ENCODE measurements at places on chromosomes 13 and 19. TPM values are rescaled to one million over a fixed set of nuclear protein-coding genes. Genes with fewer than 3 reads are reported as not detected.
A peak's percentile ranks its signal among the peaks of the same experiment; 100 is the strongest.

DNA sequence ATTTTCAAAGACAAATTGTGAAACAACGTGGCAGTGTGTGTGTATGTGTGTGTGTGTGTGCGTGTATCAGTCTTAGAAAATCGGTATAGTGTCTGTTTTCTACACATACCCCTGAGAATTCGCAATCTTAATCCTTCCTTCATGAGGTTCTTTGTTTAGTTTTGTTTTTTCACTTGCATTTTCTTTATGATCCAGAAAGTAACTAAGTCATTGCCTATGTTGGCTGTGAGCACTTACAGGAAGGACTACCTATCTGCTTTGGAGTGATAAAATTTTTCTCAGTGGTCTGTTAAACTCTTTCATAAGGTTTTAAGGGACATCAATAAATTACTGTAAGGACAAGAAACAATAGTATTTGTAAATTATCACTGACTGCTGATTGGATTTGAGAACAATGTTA lies 1587.1 kb downstream of the PCDH9 start:
- no peak for DNase-seq

Gene SEMA6B
- total RNA-seq: not detected

Gene DOHH
- total RNA-seq: 20.6 TPM

DNA sequence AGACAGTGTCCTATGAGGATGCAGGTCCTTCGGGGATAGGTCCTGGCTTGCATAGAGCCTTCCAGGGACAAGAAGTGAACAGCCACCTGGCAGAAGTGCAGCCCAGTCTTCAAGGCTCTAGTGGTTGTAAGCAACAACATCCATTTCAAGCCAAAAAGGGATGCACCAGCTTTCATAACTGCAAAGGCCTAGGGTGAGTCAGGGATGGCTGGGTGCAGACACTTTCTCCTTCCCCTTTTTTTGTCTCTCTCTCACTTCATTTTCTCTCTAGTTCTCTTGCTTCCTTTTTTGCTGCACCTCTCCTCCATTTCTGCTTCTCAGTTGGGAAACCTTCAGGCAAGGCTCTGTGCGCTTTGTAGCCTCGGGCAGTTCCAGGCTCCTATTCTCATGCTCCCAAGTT lies 196.2 kb upstream of the ZNF536 start:
- no peak for DNase-seq

Gene FSD1
- 39.1 TPM for total RNA-seq

GRCh38 chr13:45119469-45119990 lies 780 bp upstream of the GTF2F2 start:
- DNase-seq: peak; percentile 55

Gene NCAN
- total RNA-seq: 0.20 TPM

- DNase-seq: no peak
Observed at GRCh38 chr13:52994051-52994450, 34.6 kb upstream of the OLFM4 start.

- no peak for DNase-seq
Observed at GRCh38 chr13:98918771-98919170, 59.1 kb downstream of the DOCK9 start.

Gene SMIM24
- not detected for total RNA-seq

DNA sequence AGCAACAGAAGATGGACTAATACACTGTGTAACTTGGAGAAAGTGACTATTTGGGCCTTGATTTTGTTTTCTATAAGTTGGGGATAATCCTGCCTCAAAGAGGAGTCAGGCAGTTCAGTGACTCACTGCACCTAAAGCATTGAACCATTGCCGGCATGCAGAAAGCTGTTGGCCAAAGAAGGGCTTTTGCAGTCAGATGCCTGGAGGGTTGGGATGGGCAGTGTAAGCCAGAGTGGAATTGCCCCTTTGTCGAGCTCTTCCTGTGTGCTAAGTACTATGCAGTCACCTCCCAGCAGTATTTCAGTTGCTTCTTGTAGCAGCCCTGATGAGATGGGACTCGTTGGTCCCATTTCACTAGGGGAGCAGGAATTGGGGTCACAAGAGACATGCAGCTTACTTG lies 11.1 kb downstream of the ZNF473 start:
- no peak for DNase-seq

GRCh38 chr13:20676213-20676612 lies 27.3 kb upstream of the IL17D start:
- no peak for DNase-seq

Gene ALOX5AP
- 65.8 TPM for total RNA-seq

GRCh38 chr19:1206864-1207450 lies 1.4 kb downstream of the STK11 start:
- DNase-seq: peak; percentile 11

- DNase-seq: no peak
Observed at GRCh38 chr19:52094526-52095130, 937 bp downstream of the ZNF841 start.

GRCh38 chr19:7921302-7921966 lies 1.3 kb downstream of the SNAPC2 start:
- no peak for DNase-seq
